Uterine smooth muscle cell (primary cell): ENCODE measurements at places on chromosomes 12 and 14. TPM values are rescaled to one million over a fixed set of nuclear protein-coding genes. Genes with fewer than 3 reads are reported as not detected.

Gene GPR135
- total RNA-seq, result 2.2 and 3.0 TPM in 2 replicates

Gene RTL1
- total RNA-seq, result under 0.01 TPM in 2 replicates

Gene GPRC5D
- not detected in 2 replicates for total RNA-seq

Gene RFX4
- total RNA-seq, result not detected in 2 replicates

Gene MYO1H
- not detected in 2 replicates for total RNA-seq

Gene PPP1R36
- total RNA-seq, result 0.11 and 0.25 TPM in 2 replicates

Gene WASHC4
- 112 and 130 TPM in 2 replicates for total RNA-seq

Gene SLCO1B1
- total RNA-seq, result not detected in 2 replicates

Gene PTPRQ
- total RNA-seq, result 0.50 and 0.66 TPM in 2 replicates

Gene FGD6
- 3.4 and 7.1 TPM in 2 replicates for total RNA-seq

Gene JKAMP
- total RNA-seq, result 92.6 and 123 TPM in 2 replicates

Gene PDZRN4
- not detected in 2 replicates for total RNA-seq

Gene C14orf180
- not detected in 2 replicates for total RNA-seq

Gene FGF6
- not detected in 2 replicates for total RNA-seq
